ENCODE measurements at places on chromosomes 2 and 18.

DNA sequence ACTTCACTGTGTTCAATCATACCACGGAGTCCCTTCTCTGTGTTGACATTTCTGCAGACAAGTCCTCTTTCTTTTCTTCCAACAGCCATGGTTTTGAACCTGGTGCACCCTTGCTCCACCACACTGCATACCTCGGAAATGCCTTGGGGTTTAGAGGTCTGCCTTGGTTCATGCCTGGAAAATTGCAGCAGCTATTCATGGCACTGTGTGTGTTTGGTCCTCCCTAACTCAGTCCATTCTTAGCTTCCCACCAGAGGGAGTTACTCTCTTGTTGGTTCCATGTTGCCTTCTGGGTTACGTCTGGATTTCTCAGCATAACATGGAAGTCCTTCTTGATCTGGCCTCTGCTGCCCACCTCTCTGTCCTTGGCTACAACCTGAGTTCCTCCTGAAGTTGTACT lies 206.0 kb downstream of the FHOD3 start:
- no peak for DNase-seq

- no peak for DNase-seq
Measured at GRCh38 chr2:154470376-154470775, 228.1 kb upstream of the KCNJ3 start.

GRCh38 chr2:20141806-20142205 lies 83.1 kb downstream of the SDC1 start:
- no peak for DNase-seq

DNA sequence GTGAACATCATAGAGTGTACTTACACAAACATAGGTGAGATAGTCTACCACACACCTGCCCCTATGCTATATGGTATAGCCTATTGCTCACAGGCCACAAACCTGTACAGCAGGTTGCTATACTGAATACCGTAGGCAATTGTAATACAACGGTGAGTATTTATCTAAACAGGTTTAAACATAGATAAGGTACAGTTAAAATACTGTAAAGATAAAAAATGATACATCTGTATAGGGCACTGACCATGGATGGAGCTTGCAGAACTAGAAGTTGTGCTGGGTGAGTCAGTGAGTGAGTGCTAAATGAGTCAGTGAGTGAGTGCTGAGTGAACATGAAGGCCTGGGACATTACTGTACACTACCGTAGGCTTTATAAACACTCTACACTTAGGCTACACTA lies 267.0 kb upstream of the HS6ST1 start:
- DNase-seq, result peak; percentile 85

DNA sequence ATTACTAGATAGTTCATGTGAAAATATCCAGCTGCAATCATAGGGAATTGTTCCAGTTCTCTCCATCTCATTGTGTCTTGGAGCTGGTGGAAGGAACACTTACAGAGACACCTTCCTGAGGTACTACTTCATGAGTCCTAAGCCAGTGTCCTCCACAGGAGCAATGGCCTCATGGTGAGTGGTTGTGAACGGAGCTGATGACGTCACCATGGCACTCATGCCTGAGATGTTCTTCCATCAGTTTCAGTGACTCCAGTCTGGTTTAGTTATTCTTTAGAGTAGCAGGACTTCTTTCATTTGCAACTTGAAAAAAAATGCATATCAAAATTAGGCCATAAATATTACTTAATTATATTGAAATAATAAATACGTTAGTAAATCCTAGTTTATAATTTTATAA lies 418.6 kb downstream of the ZNF521 start:
- no peak for DNase-seq

DNA sequence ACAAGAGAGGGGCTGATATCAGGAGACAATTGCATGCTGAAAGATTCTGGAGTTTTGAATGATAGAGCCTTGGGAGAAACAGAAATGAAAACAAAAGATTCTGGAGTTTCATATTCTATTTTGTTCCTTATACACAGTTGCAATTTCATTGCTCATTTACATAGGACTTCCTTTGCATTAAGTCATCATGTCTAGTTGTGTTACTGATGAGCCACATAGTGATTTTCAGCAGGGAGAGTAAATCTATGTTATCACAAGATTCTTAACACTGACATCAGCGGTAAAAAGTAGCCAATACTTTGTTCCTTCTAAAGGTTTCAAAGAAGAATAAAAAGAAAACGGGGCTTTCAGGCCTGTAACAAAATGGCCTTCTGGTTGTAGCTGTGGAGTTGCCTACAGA lies 7.1 kb downstream of the ADAM17 start:
- DNase-seq, result no peak

GRCh38 chr2:68466778-68467076 lies 367 bp downstream of the FBXO48 start:
- DNase-seq, result no peak

DNA sequence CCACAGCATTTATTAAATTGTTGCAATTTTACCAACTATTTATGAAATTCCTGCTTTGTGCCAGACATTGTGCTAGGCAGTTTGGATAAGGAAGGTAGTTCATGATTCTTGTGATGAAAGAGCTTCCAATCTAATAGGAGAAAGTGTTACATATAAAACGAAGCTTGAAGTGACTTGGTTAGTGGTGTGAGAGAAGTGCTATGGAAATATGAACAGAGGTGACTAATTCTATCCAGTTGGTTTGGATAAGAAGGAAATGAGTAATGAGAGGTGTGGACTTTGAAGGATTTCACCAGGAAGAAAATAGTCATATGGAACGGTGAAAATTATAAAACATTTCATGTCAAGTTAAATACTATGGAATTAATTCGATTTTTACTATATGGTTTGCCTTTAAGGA lies 48.6 kb downstream of the EML6 start:
- DNase-seq, result peak; percentile 56

- no peak for DNase-seq
Measured at GRCh38 chr18:9087144-9087543, 15.4 kb upstream of the NDUFV2 start.

Measured in non-pigmented ciliary epithelial cell (primary cell).